ENCODE measurements at places on chromosomes 11 and 22. TPM values are rescaled to one million over a fixed set of nuclear protein-coding genes. Genes with fewer than 3 reads are reported as not detected.
A peak's percentile ranks its signal among the peaks of the same experiment; 100 is the strongest.

DNA sequence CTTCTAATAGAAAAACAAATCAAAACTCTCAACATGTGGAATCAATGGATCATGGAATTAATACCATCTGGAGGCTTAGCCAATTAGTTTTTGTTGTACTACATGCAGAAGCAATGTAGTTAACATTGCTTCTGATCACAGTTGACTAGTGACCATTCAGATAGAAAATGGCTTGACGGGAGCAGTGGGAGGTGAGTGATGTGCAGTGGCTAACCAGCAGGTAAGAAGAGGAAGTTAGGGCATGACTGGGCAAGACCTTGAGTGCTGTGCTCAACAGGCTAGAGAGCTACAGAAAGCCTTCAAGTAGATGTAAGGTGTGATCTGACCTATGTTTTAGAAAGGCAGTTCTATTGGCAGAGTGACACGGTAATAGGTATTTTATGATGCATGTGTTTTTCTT is 60.7 kb upstream of the ALKBH3 start:
- DNase-seq, result no peak

GRCh38 chr11:33310720-33311500 is 53.7 kb downstream of the HIPK3 start:
- DNase-seq, result no peak

DNA sequence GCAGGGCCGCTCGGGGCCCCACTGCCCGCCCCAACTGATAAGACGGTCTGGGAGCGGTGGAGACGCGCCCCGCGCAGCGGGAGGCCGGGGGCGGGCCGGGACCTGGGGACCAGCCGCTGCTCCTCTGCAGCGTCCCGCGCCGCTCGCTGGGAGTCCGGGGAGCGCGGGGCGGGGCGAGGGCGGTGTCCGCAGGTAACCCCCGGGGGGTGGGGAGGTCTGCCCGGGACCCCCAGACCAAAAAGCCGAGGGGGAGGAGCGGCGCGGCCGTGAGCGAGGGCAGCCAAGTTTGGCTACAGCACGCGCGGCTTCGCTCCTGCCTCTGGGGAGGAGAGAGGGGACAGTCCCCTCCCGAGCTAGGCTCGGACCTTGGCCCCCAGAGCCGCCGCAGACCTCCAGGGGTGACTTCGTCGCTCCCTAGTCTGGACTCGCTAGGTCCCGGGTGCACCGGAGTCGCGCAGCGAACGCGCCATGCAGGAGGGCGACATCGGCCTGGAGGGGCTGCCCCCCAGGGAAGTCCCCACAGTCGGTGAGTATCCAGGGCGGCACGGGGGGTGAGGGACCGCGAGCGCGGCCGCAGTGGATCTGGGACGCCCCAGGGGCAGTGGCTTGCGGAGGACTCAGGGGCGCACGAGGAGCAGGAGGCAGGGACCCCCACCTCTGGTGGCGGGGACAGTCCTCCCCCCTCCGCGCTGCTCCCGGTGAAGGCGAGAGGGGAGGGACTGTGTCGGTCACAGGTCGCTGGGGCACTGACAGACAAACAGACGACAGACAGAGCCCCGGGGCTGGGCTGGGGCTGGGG is 92.3 kb upstream of the ANO1 start:
- no peak for DNase-seq

Gene LRRC32
- 0.05 TPM for total RNA-seq

DNA sequence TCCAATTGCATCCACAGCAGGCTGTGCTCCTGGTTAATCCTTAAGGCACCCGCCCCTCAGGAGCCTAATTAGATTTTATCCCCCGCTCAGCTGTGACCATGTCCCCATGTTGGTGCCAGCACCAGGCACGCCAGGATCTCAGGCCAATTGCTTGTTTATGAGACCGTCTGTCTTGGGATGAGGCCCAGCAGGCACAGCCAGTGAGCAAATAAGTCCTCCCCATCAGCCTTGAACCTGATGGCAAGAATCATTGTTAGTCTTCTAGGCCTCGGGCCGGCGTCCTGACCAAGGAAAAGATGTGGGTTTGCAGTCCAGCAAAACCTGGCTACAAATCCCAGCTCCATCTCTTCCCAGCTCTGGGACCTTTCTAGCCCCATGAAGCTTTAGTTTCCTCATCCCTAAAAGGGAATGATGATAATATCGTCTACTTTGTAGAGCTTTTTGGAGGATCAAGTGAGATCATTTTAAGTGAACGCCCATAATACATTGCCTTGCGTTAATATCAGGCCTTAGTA is 57.3 kb downstream of the TP53I11 start:
- DNase-seq, result no peak

Gene SNAP29
- 9.0 TPM for total RNA-seq

GRCh38 chr11:129814244-129815014 is 1.2 kb upstream of the TMEM45B start:
- DNase-seq, result no peak

GRCh38 chr22:45977551-45978274 is 751 bp upstream of the WNT7B start:
- DNase-seq, result no peak

- DNase-seq, result no peak
These were observed 5.4 kb upstream of the VPS51 start for GRCh38 chr11:65090628-65091027.

Gene APOA1
- not detected for total RNA-seq

DNA sequence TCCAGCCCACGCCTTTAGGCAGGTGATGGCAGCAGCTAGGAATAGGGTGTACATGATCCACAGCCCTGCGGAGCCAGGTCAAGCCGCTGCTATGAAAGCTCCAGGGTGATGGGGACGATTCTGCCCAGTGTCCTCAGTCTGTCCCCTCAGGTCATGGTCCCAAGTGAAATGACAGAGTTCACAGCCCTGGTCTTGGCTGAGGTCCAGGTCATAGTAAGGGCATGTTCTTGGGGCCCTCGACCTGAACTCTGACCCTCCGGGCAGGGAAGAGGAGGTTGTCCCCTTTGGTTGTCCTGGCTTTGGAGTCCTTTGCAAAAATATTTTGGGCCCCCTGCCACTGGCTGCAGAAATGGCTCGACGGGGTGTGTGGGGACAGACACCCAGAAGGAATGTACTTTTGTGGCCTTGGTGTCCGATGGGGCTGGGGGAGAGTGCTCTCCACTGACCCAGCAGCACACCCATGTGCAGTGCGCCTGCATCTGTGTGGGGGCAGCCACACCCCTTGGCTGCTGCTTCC is 7.3 kb downstream of the C22orf31 start:
- no peak for DNase-seq

DNA sequence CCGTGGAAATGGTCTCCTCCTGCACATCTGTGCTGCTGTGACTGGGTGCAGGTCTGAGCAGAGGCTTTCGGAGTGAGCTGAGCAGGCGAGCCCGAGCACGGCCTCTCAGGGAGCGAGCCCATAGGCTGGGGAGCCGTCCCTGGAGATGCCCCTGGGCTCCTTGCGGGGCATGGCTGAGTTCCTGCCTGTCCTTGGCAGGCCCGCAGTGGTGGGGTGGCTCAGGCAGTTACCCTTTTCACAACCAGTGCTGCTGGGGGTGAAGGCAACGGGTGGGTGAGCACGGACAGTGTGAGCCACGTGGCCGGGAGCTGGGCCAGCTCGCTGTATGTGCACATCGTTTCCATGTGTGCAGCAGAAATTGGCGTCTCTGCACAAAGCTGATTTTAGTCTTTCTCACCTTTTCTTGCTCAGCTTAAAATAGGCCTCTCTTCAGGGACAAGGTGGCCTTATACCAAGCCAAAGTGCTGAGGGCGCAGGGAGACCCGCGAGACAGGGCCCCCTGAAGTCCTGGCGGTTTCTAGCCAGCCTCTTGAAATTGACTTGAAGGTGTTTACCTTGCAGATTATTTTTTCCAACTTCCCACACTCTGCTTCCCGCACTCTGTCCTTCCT is at the start of gene TP53AIP1:
TP53AIP1 (minus strand) TSS at position 55 of the 611 bp plus-strand sequence. CDS start 5,053 bp downstream, outside the sequence.
- DNase-seq, result no peak

DNA sequence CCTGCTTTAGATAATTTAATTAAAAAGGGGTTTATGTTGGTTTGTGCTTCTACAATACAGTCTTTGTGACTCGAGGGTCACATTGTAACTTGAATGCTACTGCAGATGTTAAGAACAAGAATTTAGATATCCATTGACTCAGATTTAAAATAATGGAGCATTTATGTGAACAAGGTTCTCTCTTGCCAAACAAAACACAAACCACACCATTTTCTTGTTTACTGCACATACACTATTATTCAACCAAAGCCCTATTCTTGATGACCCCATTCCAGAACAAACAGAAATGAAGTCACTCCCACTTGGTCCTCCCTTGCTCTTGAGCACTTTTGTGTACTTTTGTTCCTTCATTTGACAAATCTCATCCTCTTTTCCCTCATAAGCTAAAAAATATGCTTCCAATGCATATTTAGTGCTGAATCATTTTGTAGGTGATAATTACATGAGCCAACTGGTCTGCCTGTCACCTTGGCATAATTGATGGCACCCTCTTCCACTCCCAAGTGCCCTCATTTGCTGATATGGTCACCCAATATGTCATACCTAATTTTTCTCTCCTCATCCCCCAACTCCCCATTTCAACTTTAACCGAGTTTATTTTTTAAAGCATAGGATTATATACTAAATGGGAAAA is 2.8 kb downstream of the C11orf71 start:
- no peak for DNase-seq

- DNase-seq, result peak; percentile 85
These were observed at the start of gene SIK3 for GRCh38 chr11:117098269-117099232. Gene SIK3, minus strand, starts transcription at chr11:117098428. Its CDS starts 13 bp downstream, at chr11:117098415.

DNA sequence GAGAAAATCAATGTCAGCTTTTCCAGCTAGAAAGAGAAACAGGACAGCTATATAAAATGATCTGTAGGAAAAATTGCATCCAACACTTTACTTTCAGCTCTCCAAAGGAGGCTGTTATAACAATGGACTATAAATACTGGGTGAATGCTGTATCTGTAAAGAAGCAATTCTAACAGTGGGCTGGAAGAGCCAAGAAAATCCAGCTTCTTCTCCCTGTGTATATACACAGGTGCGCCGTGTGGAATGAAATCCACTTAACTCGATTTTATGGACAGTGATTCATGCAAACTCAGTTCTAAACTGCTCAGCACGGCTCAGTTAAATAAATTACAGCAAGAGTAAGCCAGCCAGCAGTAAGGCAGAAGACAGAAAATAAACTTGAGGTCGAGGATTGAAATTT is 32.5 kb upstream of the LMO2 start:
- DNase-seq, result no peak

DNA sequence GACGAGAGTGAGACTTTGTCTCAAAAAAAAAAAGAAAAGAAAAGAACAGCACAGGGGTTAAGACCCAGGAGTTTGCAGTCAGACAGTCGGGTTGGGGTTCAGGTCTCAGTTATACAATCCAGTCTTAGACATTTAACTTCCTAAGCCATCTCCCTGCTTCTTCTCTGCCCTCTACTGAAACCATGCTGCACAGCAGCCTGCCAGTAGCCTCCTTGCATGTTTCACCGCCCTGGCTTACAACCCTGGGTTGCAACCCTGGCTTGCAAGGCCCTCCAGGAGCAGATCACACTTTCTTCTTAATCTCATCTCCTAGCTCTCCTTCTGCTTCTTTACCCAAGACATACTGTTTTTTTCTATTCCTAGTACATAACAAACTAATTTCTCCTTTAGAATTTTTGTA is 5.9 kb upstream of the B3GAT3 start:
- no peak for DNase-seq

DNA sequence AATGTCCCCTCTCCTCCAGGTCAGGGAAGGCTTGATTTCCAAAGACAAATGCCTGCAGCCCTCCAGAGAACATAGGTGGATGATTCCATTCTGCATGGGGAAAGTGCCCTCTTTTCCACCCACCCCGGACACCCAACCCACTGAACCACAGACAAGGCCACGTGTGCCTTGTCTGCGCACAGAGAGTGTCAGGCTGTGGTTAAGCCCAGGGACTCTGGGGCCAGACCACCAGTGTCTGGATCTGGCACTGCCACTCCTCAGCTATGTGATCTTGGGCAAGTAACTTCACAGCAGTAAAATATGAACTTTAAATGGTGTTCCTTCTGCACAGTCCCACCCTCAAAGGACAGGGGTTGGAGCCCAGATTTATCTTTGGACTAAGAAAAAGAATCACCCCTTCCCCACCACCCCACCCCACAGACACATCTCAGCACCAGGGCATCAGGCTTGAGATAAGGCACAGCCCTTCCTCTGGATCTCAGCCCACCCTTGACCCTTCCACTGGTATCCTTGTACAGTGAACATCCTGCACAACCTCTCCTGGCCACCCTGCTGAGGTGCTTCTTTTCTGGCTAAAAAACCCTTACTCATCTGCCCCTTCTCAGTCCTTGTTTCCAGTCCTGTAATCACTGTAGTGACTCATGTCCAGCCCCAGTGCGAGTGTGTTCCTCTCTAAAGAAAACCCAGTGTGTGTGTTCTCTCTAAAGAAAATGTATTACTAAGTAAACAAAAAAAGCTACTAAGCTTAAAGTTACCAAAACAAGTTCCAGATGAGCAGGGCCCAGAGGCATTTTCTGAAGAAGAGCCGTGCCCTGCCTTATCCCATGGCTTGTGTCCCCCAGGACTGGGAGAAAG is 1.9 kb upstream of the PTGDR2 start:
- no peak for DNase-seq

Gene BLID
- total RNA-seq, result not detected

Gene SYT7
- total RNA-seq, result 0.47 TPM

Gene MACROD1
- total RNA-seq, result 29.3 TPM
